H7 (cell line): ENCODE measurements at places on chromosomes 12 and 14.

- DNase-seq: peak; percentile 77
Measured at GRCh38 chr14:96039633-96040311, 610 bp downstream of the C14orf132 start.

- DNase-seq: no peak
Measured at GRCh38 chr12:13697973-13698372, 283.4 kb downstream of the GRIN2B start.

DNA sequence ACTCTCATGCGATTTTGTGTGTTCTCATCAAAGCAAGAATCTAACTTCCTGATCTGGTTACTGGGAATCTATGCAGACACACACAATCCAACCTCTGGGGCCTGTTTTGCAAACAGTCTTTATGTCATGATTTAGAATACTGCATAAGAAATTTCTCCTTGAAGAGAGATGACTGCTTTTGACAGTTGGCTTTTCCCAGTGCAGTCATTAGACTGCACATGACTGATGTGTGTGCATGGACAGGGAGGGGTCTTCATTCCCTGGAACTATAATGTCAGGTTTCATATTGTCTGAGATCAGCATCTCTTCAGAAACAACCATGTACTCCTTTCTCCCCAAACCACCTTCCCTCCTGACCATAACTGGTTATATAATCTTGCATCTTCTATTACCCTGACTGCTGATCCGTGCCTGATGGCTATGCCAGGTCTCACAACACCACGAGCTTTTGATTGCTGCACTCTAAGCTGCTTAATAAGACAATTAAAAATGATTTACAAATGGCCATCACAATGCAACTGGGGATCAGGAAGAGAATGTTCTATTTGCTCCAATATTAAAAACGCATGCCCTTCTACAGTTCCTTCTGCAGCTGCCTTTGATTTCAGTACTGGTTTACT lies 995.4 kb downstream of the NRXN3 start:
- DNase-seq: no peak

GRCh38 chr12:108939594-108939993 lies 59.7 kb downstream of the DAO start:
- peak; percentile 32 for DNase-seq

DNA sequence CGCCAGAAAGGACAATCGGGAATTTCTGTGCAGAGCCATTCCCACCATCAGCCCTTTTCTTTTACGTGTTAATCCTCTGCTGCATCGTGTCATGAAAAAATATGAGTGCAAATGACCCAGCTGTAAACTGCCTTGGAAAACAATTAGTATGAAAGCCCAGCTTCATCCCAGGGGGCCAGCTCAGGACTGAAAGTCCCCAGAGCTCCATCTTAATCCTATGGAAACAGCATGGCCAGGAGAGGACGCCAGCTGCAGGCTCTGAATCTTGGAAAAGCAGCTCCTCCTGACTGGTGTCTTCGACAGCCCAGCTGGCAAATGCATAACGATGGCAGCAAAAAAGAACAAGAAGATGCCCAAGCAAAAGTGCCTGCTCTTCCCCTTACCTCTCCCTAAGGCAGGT lies 191.5 kb downstream of the NTF3 start:
- no peak for DNase-seq

DNA sequence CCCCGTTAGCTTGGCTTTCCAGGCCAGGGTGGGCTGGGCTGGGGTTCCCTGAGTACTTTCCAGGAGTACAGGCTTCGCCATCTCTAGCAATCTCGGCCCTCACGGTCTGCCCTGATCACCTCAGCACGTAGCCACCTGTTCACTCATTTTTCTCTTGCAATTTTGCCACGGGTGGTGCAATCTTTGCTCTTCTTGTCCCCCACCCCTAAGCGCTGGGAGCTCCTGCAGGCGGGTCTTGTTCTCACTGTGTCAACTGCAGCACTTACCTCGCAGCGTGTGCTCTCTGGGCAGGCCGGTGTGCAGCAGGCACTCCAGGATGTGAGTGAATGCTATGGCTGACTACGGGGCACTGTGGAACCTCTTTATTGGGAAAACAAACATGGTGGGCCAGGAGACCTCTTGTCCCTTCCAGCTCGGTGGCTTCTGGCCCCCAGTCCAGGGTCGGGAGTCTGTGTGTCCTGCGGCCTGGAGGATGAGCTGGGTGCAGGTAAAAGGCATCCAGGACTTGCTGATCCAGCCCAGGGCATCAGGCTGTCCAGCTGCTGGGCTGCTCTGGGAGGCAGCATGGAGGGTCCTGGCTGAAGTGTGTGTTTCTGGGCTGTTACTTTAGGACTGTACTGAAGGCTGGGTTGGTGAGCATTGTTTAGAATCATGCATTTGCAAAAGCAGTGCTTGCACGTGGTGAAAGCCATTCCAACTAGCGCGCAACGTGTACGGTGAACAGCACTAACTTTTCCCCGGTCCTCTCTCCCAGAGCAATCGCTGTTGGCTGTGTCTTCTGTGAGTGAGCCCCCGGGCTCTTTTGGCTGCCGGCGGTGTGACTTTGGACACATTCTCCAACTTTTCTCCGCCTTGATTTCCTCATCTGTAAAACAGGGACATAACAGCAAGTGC lies 1.5 kb upstream of the ULK1 start:
- DNase-seq: peak; percentile 49

DNA sequence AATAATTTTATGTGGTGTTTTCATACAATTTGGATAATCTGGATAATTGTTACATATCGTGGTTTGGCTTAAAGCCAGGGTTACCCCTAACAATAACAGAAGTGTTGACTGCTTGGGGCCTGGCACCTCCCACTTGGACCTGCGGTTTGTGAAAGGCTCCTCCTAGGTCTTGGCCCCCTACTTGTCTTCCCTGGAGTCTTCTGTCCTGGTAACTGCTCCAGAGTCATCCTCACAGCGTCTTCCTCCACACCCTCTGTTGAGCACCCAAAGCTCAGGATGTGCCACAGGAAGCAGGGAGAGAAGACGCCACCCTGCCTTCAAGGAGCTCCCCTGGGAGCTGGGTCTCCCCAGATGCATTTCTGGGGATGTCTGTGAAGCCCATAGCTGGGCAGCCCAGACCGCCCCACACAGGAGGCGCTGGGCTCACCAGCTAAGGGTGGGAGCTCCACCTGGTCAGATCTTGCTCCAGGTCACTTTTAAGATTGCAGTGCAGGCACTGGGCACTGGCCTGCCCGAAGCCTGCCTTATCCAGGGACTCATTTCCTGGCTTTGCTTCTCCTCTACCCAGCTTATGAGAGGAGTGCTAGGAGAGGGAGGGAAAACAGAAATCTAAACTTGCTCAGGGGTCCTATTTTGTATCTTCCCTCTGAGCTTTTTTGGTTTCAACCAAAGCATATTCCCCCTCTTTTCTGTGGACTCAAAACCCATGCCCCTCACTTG lies 98.2 kb downstream of the ZFP36L1 start:
- DNase-seq: no peak

GRCh38 chr12:6542209-6543009 lies 8.1 kb downstream of the GAPDH start:
- DNase-seq: no peak

DNA sequence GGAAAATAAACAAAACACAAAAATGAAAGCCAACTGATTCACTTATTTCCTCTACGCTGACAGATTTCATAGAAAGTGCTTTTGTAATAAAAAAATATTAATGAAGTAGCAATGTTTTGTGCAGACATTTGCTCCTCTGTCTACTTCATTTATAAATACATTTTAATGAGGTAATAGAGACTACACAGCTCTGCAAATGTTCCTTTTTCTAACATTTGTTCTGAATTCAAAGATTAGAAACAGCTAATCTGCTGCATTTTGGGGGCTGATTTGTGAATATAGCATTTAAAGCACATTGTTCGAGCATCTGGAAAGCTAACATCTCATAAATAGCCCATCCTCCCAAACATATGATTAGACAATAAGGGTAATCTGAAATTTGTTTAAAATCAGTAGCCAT lies 97.8 kb downstream of the PRKD1 start:
- no peak for DNase-seq

DNA sequence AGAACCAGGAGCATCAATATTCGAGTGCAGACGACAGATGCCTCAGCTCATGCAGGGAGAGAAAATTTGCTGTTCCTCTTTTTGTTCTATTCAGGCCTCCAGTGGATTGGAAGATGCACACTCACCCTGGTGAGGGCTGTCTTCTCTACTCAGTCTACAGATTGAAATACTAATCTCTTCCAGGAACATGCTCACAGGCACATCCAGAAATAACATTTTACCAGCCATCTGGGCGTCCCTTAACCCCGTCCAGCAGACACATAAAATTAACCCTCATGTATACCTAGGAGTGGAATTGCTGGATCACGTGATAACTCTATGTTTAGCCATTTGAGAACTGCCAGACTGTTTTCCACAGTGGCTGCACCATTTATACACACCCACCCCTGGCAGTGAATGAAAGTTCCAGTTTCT lies 4.5 kb upstream of the OAS2 start:
- DNase-seq: no peak

- peak; percentile 2 for DNase-seq
Measured at GRCh38 chr12:72074956-72075355, 136.3 kb downstream of the TPH2 start.

- DNase-seq: no peak
Measured at GRCh38 chr14:36866867-36867266, 205.2 kb downstream of the PAX9 start.

DNA sequence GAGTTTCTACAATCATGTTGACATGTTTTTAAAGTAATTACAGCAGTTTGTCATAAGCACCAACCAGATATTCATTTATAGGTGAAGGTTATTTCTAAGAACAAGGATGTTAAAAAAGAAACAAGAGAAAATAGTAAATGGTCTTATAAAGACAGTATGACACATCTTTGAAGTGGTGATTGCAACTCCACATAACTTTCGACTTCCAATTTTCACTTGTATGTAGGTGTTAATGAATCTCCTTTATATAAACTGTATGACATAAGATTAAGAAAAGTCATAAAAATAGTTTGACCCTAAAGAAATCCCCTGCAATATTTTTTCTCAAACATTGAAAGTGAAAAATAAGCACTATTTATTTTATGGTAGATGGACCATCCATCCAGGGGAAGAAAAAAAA lies 144.8 kb upstream of the PTPRQ start:
- no peak for DNase-seq

- no peak for DNase-seq
Measured at GRCh38 chr12:68435816-68436215, 103.7 kb upstream of the MDM1 start.

DNA sequence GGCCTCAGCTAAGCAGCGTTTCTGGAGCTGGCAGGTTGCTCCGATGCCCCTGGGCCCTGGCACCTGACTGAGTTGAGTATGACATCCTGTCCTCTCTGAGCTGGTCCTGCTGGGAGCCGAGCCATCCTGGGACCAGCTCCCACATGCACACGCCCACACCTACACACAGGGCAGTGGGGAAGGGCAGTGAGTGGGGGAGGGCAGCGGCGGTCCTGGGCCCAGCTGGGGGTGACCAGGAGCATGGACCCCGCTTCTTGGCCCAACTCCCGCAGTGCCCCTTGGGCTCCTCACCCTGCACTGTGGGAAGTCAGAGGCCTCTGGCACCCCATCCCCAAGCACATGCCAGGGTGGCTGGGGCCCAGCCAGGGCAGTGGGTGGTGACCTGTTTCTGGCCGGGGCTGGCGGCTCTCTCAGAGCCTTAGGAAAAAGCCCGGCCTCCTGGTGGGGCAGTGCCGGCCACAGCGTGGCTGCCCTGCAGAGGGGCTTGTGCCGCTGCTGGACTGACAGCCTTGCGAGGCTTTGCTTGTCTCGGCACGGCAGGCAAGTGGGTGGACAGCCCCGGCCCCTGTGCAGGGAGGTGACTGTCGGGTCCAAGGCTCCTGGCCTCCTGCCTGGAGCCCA lies 5.9 kb upstream of the CRIP2 start:
- DNase-seq: no peak

- DNase-seq: no peak
Measured at GRCh38 chr12:90543374-90543773, 411.6 kb downstream of the CCER1 start.

DNA sequence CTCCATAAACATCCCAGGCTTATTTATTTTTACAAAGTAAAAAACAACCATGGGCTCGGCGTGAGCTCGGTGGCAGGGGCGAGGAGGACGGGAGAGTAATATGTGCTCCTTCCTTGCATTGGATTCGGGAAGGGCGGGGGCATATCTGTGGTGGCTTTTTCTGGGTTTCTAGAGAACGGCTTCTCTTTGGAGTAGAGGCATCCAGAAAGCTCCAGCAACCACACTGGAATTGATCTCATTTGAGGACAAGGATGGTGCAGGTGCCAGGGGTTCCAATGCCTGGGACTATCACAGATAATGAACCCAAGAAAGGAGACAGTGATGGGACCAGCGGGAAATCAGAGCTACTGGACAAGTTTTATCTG lies 18.9 kb downstream of the ADGRD1 start:
- no peak for DNase-seq

GRCh38 chr14:22981876-22982476 lies 375 bp downstream of the AJUBA start:
- DNase-seq: peak; percentile 91

DNA sequence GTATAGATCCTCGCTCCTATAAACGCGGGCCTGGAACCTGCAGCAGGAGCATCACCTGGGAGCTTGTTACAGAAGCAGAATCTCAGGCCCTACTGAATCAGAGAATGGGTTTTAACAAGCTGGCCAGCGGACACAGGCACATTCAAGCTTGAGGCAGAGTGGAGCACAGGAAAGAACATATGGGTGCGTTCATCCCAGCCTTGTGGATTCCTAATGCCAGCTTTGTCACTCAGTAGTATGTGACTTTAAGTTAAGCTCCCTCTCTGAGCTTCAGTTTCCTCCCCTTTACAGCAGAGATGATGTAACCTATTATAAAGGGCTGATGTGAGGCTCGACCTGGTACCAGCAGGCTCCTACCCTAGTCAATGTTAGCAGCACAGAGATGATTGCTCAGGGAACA lies 204.9 kb downstream of the ZFP36L1 start:
- no peak for DNase-seq

- no peak for DNase-seq
Measured at GRCh38 chr12:94563286-94563685, 87.1 kb downstream of the TMCC3 start.

GRCh38 chr12:114741940-114742339 lies 58.0 kb upstream of the TBX3 start:
- no peak for DNase-seq

DNA sequence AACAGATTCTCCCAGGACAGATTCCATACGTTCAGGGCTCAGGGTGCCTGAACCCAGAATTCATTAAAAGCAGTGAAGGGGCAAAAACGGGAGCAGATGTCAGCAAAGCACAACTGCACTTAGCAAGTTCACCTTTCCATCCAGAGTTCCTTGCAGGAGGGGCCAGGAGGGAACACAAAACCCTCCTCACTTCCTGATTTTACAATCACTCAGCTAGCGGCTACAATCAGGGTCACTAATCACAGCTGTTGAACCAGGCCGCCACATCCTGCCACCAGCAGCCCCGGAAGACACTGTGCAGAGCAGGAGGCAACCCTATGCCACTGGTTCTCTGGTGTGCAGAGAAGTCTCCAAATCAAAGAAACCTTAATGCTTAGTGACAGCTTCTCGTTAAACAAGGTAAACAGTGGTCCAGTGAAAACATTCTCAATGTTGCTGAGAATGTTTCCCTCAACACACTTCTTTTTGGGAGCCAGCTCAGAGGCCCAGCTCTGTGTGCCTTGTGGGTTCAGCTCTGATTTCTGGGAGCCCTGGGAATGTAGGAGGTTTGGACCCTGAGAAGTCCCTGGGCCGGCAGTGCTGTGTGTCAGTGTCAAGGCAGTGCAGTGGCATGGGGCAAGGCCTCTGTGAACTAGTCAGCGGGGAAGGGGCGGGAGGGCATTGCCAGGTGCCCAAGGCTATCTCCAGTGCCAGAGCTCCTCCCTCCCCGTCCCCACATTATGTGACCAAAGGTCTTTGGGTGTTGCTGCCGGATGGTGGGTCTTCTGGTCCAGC lies 54.5 kb downstream of the VCPKMT start:
- DNase-seq: no peak

- DNase-seq: peak; percentile 14
Measured at GRCh38 chr12:44405297-44405696, 470.8 kb downstream of the NELL2 start.
